NCI-H187 (cell line): ENCODE measurements at places on chromosomes 12 and 14.
A peak's percentile ranks its signal among the peaks of the same experiment; 100 is the strongest.

DNA sequence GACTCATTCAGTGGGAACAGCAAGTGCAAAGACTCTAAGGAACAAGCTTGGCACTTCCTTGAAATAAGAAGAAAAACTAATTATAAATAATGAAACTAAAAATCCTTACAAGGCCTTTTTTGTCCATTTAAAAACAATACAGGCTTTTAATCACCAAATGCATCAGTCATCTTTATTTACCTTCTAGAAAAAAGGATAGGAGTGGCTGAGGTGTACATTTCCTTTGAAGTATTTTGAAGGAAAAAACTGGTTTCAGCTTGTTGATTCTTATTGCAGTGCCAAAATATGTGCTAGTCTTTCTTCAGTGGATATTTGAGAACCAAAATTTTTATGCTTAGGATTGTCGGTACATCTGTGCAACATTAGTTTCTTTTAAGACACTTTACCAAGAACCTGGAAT lies 29.8 kb downstream of the MED21 start:
- no peak for DNase-seq

DNA sequence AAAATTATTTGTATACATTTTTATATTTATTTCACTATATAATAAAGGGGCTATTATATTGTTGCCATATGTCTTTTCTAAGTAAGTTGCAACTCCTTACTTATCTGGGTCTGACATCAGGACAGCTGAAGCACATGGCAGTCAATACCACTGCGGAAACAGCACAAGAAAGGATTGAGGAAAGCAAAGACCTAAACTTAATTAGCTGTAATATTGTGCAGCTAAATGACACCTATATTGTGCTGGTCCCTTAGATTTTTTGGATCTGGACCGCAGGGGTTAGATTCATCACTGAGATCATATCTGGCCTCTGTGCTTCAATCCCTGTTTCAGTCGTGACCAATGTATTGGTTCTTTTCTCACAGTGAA lies 359.6 kb upstream of the DIO2 start:
- DNase-seq: no peak

- no peak for DNase-seq
These were observed 10.6 kb downstream of the CEP128 start for GRCh38 chr14:80930836-80931389.

- DNase-seq: no peak
These were observed 9.0 kb downstream of the SLC8B1 start for GRCh38 chr12:113325916-113326315.

DNA sequence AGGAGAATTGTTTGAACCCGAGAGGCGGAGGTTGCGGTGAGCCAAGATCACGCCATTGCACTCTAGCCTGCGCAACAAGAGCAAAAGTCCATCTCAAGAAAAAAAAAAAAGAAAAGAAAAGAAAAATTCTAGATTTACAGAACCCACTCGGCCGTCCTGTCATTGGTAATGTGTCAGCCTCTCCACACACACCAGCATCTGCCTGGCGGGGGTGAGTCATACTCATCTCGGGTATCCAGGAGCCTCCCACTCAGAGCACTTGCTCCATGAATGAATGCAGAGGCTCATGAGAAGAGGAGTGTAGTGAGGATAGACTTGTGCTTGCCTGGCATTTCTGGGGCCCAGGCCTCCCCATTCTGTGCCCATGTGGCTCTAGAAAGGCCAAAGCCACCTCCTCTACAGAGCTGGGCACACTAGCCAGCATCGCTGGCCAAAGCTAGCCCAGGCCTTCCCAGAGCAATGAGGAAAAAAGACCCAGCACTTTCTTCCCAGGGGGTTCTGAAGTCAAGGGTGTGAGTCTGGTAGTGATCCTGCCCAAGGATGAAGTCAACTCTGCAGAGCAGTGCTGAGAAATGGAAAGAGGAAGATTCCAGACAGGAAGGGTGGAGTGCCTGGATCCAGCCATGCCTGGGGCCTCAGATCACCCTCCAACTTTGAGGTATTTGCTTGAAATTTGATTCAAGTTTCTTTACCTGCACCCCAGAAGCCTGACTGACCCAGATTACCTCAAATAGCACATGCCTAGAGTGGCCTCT lies 31.2 kb upstream of the KLC1 start:
- no peak for DNase-seq

- no peak for DNase-seq
These were observed 636.6 kb downstream of the MED13L start for GRCh38 chr12:115640929-115641328.

DNA sequence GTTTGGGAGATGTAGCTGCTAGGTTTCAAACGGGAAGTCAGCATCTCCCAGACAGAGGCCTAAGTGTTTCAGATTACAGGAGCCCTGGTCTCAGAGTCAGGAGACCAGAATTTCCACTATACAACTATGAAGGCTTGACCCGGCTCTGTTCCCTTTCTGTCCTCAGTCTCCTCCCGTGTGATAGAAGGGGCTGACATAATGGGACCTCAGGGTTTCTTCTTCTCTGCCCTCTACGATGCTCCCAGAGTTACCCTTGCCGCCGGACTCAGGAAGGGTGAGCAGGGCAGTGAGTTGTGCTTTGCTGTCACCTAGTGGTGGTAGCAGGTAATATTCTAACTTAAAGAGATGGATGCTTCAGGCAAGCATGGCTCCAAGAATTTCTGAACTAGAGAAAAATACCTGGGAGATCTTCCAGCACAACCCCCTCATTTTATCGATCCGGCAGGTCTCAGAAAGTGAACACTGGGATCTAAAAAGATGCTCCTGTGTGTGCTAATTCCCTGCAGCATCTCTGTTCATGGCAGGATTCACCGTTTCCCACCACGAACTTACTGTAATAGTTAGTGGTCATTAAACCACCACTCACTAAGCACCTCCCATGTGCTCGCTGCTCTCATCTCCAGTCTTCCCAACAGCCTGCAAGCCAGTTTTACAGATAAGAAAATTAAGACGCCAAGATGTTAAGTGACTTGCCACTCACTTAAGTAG lies 84.4 kb downstream of the VWF start:
- peak; percentile 45 for DNase-seq

- no peak for DNase-seq
These were observed 54.2 kb upstream of the BCL11B start for GRCh38 chr14:99326041-99326710.

- DNase-seq: no peak
These were observed 95.2 kb downstream of the GTF2A1 start for GRCh38 chr14:81125536-81125935.

DNA sequence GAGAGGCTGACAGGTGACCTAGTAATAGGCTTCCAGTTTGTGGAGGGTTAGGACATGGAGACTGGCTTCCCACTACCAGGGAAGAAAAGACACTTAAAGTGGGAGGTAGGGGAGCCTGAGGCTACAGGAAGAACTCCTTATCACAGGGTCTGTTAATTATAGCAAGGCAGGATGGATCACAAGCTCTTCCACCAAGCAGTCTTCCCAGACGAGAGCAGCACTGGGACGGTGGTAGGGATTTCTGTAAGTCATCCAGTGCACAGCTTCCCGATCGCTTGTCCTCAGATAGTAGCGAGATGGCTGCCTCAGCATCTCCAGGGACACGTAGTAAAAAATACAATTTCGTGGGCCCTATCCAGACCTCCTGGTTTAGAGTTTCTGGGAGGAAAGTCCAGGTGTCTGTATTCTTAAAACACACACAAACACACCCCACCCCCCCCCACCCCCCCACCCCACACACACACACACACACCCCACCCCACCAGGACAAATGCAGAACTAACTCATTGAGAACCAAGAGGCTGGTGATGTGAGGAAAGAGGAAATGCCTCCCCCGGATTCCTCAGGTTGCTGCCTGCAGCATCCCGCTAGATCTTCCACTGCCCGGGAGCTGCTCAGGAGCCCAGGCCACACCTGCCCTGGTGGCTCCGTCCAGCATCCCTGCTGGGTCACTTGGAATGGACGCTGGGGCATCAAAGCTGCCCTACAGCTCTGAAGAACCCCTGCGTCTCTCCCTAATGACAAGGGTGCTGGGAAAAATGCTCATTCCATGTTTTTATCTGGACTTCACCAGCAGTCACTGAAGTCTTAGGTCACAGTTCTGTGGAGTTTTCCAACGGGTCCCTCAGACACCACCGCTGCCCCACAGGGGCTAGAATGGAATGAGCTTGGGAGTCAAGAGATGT lies 307.2 kb downstream of the CACNA1C start:
- DNase-seq: no peak

DNA sequence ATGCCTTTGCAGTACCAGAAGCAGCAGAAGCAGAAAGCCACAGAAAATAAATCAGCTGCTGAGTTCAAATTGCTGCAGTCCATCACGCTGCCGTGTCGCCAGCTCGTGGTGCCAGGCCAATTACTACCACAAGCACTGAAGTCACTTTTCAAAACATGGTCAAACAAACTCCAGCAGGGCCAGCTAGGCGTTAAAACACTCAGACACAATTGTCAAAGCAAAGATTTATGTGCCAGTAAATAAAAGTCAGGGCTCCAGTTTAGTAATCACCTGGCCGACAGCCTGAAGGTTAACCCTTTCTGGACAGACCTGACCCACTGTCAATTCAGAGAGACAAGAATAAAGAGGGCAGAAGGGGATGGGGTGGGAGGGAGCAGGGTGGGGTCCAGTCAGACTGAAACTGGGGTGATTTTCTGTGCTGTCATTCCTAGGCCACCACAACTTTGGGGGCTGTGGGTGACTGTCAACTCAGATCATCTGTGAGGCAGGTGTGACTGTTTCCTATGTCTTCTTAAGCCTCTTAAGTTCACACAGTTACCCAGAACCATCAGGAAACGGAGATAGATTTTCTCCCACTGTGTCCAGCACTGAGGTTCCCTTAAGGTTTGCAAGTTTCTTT lies 109.8 kb upstream of the FUT8 start:
- DNase-seq: peak; percentile 2

DNA sequence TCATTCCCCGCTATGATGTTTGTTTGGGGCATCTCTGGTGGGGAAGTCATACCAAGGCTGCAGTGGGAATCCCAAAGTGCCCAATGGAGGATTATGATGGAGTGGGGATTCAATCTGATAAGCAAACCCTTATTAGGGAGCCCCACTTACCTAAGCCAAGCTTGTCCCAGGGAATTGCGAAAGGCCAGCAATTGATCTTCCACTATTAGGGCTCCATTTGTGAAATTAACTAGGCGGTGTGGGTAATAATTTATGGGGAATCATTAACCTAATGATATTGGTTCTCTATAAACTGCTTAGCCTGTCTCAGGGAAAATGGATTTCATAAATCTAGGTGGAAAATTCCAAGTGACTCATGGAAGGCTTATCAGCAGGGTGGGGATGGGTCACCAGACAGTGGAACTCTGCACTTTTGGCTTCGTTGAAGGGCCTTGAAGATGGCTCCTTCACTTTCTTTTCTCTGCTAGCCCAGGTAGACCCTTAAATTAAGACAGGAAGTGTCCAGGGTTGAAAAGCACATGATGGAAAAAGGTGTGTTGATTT lies 113.0 kb upstream of the WSCD2 start:
- DNase-seq: no peak

- DNase-seq: no peak
These were observed 17.6 kb upstream of the FAM222A start for GRCh38 chr12:109695961-109696461.

DNA sequence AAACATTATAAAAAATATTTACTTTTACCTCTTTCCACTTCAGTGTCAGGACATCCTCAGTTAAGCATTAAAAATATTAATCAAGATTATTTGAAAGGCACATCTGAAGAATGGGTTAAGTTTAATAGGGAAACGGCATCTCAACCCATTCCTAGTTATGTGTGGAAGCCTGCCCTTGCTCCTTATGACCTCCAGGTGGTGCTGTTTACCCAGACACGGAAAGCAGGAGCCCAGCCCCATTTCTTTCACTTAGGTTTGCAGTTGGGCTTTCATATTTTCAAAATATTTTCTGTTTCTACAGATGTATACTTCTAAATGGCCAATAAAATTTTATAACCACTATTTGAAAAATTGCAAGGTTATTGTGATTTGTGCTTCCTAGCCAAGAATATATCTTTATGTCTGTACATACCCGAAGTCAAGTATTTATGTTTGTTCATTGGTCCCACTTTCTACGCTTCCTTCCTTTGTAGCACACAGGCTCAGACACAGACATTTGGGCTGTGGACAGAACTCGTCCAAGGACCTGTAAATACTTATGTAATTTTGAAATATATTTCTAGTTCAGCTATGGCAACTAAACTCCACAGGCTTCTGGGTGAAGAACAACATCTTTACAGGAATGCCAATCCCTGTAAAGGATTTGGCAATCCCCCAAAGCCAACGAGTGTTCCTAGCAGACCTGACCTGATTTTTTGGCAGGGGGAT lies 247.1 kb downstream of the AKAP6 start:
- peak; percentile 13 for DNase-seq

DNA sequence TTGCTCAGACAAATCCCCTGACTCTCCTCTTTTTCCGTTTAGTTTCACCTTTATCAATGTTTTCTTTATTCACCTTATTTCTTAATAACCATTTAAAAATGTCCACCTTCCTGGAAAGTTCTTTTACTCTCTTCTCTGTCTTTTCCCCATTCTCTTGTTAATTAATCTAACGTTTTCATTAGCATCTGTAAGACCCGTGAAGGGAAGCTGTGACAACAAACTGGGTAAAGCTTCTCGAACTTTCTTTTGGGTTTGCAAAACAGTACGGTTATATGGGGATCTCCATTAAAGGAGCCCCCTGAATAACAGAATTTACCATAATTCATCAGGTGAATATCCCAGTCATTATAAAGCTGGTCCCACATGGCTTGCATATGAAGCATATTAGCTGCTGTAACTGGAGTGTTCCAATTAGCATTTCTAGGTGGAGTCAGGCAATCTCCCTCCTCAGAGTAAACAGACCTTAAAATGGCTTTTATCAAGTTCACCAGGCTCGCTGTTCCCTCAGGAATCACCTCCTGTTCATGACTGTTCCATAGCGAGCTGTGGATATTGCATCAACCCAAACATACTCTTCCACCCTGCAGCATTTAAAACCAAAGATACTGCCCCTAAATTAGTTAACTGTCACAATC lies 42.4 kb downstream of the TMEM30B start:
- peak; percentile 60 for DNase-seq

DNA sequence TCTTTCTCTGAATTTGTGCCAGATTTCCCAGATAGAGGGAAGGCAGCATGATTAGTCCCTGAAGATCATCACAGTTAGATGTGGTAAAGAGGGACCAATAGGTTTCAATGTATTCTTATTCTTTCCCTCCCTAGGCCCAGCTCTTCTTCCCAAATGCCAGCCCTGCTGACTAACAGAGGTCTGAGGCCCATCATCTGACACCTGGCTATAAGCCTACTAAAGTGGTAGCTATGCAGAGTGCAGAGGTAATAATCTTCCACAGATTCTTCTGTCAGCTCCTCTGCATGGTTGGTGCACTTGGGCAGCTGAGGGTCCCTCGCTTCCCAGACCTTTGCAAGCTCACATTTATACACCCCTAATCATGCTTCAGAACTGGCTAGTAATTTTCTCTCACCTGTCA lies 63.7 kb upstream of the PZP start:
- DNase-seq: no peak

GRCh38 chr12:117803001-117803400 lies 165.8 kb downstream of the KSR2 start:
- DNase-seq: no peak

GRCh38 chr12:11753150-11753499 lies 103.7 kb downstream of the ETV6 start:
- no peak for DNase-seq

GRCh38 chr12:69540987-69541386 lies 44.3 kb upstream of the CCT2 start:
- DNase-seq: no peak
